HTR-8/SVneo (cell line): ENCODE measurements at places on chromosomes 12 and 14.

- peak; percentile 65 for DNase-seq
These were observed 12.4 kb upstream of the SNAPC1 start for GRCh38 chr14:61749867-61750266.

GRCh38 chr12:116599285-116600136, 40.3 kb downstream of the MAP1LC3B2 start:
- peak; percentile 75 for DNase-seq

- DNase-seq = no peak
These were observed 67.2 kb upstream of the ACSS3 start for GRCh38 chr12:81010641-81011040.

GRCh38 chr14:92577321-92577742, 63.8 kb downstream of the RIN3 start:
- DNase-seq = no peak

DNA sequence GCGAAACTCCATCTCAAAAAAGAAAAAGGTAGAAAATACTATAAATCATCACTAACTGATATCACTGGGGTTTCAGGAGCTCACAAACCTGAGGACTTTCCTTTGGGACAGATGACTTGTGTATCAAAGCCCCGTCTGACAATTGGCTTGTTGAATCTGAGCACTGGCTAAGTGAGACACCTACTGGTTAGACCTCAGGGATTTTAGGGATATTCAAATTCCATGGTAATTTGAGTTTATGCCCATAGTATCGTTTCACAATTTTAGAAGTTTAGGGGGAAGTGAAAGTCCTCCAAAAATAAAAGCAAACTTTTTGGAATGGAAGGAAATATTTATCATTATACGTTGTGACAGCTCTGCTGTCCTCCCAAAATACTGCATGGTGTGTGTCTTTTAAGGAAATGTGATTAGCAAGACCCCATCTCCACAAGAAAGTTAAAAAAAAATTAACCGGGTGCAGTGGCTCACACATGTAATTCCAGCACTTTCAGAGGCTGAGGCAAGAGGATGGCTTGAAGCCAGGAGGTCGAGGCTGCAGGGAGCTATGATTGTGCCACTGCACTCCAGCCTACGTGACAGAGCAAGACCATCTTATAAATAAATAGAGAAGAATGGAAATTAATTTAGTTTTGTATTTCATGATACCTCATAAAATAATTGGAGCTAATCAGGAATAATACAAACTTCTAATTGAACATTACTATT, 49.2 kb downstream of the FBXL14 start:
- DNase-seq = no peak

DNA sequence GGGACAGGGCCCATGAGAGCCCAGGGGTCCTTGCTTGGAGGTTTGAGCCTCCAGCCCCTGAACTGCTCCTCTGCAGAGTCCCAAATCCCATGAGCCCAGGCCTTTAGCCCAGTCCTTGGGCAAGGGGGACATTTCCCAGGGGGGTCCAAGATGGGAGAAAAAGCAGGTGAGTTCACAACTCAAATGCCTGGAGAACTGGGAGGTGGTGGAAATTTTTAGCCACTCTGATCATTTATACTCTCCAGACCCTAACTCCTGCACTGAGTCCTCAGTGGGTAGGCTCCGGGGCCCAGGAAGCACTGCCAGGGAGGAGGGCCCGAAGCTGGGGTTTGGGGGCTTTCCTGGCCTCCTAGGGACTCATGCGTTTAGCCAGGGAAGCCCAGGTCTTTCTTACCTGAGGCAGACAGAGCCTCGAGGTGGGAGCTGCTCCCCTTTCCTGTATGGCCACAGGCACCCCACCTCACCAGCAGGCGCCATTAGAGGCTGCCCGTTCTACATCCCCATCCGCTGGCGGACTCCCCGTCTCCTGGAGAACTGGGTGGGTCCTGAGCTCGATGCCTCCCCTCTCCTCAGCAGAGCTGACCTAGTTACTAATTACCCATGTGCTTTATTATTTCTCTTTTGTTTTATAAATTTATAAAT, 998 bp downstream of the HNF1A start:
- no peak for DNase-seq

DNA sequence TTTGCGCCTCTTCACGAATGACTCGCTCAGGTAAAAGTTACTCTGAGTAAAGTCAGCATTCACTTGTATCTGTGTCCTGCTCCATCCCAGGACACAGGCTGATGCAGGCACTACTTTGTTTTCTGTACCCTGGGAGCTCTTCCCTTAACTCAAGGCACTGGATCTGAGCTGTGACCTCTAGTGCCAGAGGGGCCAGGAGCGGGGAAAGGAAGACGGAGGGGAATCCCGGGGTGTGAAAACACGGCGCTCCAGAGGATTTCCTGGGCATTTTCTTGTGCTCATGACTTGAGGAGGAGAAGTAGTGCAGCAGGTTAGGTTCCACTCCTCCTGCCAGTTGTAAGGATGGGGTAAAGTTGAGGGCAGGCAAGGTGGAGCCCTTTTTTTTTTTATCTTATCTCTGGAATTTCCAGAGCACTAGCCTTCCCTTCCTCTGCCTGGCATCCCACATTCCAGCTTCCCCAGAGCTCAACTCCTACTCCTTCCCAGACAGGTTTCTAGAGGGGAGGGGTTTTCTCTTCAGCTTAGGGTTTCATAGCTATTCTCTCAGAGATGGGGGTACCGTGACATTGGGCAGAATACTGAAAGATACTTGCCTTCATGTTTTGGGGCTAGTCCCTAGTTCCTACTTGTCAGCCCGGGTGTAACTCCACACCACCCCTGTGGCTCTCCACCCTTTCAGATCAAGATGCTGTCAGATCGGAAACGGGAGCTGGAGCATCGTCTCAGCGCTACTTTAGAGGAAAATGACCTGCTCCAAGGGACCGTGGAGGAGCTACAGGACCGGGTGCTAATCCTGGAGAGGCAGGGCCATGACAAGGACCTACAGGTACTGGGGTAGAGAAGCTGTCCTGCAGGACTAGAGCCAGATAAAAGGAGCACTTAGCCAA, 52.3 kb downstream of the RAB35 start:
- DNase-seq = no peak

GRCh38 chr12:70840656-70841350, 79.7 kb downstream of the PTPRR start:
- DNase-seq = no peak

- no peak for DNase-seq
These were observed 31.1 kb upstream of the GPR132 start for GRCh38 chr14:105096206-105096875.

- DNase-seq = no peak
These were observed 32.1 kb downstream of the PPP1R13B start for GRCh38 chr14:103815253-103815652.

DNA sequence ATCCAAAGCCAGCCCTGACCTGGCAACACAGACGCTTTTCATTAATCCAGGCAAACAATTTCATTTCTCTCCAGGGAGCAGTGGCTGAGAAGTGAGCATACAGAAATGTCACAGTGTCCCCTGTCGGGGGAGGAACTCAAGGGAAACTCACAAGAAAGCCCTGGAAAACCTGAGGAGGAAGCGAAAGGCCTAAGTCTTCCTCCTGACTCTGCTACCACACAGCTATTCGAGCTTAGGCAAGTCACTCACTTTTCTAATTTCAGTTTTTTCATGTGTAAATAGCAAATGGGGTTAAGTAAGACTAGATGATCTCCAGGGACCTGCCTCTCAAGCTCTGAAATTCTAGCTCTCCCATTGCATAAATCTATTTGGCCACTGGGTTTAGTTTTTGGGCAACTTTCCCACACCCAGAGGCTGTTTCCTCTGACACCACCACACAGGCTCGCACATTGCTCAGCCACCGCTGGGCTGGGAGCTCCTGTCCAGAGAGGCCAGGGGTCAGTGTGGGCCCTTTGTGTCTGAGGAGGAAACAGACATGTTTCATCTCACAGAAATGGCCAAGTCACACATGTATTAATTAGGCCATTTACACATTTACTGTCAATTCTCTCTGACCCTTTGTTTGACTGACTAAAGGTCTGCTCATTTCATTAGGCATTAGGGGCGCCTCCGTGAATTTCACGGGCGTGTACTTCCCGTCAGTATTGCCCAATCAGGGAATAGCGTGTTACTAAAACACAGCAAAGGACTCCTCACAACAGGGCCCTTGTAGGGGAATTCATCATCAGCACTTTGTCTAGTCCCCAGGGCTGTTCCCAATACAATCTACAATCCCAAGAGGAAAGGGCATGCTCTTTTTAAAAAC, 9.8 kb upstream of the PNMA1 start:
- peak; percentile 91 for DNase-seq

DNA sequence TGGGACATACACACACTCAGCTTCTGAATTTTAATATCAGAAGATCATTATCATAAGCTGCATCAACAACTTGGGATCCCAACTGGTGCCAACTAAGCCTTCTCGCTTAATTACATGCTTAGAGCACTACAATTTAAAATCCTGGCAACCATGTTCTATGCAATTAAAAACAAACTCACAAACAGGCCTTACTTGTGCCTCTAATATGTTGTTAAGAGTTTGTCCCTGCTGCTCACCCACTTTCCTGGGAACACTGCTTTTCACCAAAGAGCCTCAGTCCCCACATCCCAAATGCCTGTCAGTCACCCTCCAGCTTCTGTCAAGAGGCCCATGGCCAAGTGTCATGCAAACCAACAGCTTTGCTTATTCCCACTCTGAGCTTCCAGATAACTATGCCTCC, 69.7 kb downstream of the TTC9 start:
- DNase-seq = no peak
